Stimulated activated CD8-positive, alpha-beta memory T cell treated with anti-CD3 and anti-CD28 coated beads, Interleukin-4, amount 100 ng/mL, for 1 hour (primary cell): ENCODE measurements at places on chromosomes 4 and X.

DNA sequence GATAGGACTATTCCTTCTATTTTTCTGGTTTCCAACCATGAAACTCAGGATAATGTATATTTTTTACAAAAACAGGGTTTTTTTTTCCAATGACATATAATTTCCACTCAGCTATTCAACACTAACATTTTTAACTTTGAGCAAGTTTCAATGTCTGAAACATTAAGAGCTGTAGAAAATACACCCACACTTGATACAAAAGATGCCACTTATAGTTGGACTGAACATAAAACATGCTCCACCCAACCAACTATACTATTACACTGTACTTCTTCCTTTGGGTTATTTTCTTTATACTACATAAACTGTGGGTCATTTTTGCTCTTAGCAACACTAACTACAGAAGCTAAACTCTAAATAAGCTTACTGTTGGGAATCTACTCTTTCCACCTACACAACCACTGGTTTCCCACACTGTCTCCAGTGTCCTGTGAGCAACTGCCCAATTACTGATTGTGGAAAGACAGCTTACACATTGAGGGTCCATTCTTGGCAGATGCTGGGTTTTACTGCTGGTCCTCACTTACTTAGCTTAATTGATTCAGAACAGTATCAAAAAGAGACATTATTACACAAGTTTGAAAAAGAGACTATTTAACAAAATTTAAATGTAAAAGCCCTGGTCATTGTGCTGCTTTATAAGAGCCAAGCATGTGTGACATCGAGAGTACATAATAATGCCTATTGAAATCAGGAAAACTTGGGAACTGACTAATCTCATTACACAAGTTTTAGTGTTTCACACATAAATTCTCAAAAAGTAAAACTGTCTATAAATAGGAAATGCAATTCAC is 6.3 kb downstream of the AMMECR1 start:
- no peak for DNase-seq

GRCh38 chr4:16687845-16688244 is 210.6 kb downstream of the LDB2 start:
- DNase-seq = no peak

- DNase-seq = no peak
Measured at GRCh38 chr4:126058596-126058995, 743.8 kb downstream of the FAT4 start.

DNA sequence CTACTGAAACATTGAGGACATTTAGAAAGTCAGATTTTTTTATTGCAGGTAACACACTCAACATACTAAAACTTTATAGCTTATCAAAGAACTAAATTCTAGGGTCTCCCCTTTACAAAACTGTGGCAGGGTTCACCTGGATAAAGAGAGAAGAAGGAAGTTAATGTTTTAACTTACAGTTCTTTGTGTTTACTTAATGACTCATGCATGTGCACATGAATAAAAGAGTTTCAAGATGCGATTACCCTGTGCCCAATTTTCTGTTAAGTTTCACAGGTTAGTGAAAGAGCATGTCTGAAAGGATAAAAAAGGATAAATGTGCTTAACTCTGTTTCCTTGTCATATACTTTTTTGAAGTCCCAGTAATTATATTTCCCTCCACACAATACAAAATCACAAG is 16.8 kb downstream of the DCAF8L1 start:
- no peak for DNase-seq

GRCh38 chr4:139014371-139015268 is 961 bp upstream of the NOCT start:
- no peak for DNase-seq

- DNase-seq = no peak
Measured at GRCh38 chrX:152614791-152615190, 22.9 kb upstream of the GABRQ start.

DNA sequence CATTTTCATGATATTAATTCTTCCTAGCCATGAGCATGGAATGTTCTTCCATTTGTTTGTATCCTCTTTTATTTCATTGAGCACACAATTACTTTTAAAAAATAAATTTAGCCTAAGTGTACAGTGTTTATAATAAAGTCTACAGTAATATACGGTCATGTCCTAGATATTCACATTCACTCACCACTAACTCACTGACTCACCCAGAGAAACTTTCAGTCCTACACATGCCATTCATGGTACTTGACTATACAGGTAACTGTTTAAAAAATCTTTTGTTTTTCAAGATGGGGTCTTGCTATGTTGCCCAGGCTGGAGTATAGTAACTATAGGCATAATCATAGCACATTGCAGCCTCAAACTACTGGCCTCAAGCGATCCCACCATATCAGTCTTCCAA is 348.1 kb downstream of the RAPGEF2 start:
- no peak for DNase-seq

- no peak for DNase-seq
Measured at GRCh38 chr4:76640353-76640910, 205.4 kb downstream of the SHROOM3 start.

DNA sequence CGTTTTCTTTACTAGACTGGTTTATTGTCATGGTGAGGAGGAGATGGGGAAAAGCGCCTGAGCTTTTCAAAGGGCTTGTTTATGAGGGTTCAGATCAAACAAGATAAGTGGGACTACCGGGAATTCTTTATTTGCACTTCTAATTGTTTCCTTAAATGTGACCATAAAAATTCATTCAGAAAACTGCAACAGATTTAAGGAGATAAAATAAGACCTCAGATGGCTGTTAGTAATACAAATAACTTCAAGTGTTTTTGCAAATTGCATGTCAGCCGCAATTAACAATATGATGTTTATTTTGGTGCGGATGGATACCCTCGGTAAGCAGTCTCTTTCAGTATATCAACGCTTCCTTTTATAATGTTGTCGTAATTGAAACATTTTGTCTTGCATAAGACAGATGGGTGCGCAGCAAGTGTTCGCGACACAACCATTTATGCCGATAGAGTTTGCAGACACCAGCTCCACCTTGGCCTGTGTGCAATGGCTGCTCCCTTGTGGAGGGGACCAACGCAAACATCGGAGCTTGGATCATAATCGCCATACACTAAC is 151.0 kb downstream of the C4orf33 start:
- DNase-seq = no peak

DNA sequence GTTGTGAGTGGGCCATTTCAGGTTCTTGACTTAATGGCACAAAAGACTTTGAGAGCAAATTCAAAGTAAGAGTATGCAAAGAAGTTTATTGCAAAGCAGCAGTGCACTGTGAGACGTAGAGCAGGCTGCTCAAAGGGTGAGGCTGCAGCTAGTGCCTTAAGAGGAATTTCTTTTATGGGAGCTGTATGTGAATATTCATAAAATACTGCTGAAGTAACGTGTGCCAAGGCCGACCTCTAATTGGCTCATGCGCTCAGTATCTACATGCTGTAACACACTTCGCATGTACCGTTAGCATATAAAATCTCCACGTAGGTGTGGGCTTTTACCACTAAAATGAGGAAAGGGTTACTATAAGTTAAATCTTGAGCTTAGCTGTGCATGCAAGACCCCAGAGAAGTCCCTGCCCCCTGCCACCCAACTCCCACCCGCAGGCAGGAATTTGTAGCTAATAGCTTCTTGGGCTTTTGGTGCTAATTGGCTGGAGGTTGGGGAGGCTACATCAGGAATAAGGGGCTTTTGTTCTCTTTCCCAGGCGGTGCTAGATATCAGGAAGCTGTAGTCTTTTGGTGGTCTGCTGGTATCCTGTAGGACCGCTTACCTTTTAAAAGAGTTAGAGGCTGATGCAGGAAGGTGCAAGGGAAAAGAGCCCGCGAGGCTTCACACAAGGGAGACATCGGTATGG is 47.6 kb downstream of the FSTL5 start:
- no peak for DNase-seq

GRCh38 chr4:173990126-173990868 is 293.2 kb downstream of the FBXO8 start:
- no peak for DNase-seq

DNA sequence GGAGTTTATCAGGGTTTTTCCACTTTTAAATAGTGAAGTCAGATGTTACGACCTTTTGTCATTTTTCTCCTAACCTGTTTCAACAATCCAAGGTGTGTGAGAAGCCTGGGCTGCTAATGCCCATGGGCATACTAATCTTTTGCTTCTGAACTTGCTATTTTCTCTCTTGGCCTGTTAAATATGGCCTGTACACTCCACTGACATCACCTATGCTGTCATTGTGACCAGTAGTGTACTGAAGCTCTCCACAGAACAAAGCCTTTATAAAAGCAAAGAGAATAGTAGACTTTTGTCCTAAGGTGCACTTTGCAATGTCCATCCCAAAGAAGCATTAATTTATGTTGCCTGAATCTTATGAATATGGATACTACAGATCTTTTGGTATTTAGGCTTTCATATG is 1490.5 kb downstream of the STIM2 start:
- no peak for DNase-seq

DNA sequence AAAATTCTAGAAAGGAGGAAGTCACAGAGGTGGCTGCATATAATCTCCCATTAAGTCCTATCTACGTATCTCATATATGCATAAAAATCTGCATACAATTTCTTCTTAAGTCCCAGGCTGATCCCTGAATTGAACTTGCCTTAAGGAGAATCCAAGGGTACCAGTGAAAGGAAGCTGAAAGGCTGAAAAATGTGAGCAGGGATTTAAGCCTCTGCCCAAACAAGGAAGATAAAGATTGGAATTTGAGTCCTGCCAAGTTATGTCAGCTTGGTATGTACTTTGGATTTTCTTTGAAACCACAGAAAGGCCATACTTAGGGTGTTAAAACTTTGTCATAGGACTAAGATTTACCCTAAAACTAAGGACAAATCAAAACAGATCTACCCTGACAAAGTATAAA is 26.5 kb upstream of the GEMIN8 start:
- DNase-seq = no peak

DNA sequence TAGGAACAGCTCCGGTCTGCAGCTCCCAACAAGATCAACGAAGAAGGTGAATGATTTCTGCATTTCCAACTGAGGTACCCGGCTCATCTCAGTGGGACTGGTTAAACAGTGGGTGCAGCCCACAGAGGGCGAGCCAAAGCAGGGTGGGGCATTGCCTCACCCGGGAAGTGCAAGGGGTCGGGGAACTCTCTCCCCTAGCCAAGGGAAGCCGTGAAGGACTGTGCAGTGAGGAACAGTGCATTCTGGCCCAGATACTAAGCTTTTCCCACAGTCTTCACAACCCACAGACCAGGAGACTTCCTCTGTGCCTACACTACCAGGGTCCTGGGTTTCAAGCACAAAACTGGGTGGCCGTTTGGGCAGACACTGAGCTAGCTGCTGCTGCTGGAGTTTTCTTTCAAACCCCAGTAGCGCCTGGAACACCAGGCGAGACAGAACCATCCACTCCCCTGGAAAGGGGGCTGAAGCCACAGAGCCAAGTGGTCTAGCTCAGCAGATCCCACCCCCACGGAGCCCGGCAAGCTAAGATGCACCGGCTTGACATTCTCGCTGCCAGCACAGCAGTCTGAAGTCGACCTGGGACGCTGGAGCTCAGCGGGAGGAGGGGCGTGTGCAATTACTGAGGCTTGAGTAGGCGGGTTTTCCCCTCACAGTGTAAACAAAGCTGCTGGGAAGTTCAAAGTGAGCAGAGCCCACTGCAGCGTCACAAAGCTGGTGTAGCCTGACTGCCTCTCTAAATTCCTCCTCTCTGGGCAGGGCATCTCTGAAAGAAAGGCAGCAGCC is 84.6 kb downstream of the THOC2 start:
- DNase-seq = no peak

- DNase-seq = no peak
Measured at GRCh38 chr4:100086766-100087431, 103.4 kb downstream of the DDIT4L start.
